ENCODE measurements at places on chromosomes 11 and 22.

GRCh38 chr11:74057249-74058151 lies 48.6 kb upstream of the UCP3 start:
- DNase-seq: no peak

GRCh38 chr11:110327508-110327907 lies 31.1 kb upstream of the RDX start:
- no peak for DNase-seq

DNA sequence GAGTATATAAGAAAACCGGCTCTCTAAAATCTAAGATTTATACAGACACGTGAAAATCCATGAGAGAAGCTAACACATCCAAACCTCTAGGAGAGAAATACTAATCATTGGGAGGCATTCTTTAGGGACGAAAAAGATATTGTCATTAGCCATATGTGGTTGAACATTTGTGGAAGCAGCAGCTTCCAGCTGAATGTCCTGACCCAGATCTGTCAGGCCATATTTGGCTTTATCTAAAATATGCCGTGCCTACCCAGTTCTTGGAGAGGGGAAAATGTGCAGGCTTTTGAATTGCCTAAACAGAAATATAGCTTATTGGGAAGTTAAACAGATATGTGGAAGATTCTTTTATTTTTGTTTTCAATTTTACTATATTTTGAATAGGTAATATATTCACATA lies 6.4 kb downstream of the CCDC89 start:
- no peak for DNase-seq

GRCh38 chr11:32231909-32232493 lies 141.1 kb downstream of the RCN1 start:
- peak; percentile 6 for DNase-seq

- DNase-seq: peak; percentile 7
Observed at GRCh38 chr11:6703247-6704063, 20.3 kb upstream of the MRPL17 start.

DNA sequence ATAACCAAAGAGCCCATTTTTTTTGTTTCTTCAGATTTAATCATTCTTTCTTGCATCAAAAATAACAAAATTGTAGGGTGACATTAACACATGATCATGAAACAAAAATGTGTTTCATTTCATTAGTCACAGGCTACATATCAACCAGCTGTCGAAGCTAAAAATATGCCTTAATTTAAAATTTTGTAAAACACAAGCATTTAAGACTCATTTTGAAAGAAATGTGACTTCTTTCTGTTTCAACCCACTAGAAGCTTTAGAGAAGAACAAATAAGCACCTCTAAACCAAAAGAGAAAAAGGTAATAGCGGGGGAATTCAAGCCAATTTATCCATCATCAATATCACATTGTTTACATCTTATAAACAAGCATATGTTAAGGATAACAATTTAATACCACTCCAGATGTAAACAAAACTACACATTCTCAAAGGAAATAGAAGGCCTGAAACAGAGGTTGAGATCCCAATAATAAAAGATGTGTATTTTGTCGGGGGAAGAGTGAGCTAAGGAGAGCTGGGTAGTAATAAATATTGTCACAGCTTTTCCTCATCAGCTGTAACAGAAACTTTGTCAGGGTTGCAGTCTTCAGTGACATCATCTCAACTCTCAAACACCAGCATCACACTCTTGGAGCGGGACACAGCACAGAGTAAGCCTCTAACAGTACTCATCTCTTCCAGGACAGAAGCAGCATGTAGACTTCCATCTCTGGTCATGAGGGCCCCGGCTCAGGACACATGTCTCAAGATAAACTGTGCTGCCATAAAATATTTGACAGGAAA lies 42.0 kb downstream of the ALG9 start:
- DNase-seq: no peak

DNA sequence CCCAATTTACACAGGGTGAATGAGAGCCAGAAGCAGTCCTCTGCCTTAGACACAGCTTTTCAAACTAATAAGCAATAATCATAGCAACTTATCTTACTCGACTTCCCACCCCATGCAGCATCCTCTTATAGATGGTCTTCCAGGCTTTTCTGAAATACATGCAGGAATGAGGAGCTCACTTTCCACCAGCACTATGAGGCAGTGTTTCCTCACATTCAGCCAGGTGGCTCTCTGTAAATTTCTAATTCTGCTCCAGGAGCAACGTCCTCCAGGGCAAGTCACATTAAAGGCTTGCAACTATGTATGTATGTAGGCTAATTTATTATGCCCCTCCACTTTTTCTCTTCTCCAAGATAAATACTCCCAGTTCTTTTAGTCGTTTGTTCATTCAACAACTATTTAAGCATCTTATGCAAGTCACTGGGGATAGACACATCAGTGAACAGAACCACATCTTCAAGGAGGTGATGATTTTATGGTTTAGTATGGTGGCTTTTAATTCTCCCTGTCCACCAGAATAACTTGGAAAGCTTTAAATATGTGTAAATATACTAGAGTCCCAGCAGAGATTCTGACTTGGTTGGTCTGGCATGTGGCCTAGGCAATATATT lies 59.9 kb downstream of the PAK1 start:
- DNase-seq: no peak

DNA sequence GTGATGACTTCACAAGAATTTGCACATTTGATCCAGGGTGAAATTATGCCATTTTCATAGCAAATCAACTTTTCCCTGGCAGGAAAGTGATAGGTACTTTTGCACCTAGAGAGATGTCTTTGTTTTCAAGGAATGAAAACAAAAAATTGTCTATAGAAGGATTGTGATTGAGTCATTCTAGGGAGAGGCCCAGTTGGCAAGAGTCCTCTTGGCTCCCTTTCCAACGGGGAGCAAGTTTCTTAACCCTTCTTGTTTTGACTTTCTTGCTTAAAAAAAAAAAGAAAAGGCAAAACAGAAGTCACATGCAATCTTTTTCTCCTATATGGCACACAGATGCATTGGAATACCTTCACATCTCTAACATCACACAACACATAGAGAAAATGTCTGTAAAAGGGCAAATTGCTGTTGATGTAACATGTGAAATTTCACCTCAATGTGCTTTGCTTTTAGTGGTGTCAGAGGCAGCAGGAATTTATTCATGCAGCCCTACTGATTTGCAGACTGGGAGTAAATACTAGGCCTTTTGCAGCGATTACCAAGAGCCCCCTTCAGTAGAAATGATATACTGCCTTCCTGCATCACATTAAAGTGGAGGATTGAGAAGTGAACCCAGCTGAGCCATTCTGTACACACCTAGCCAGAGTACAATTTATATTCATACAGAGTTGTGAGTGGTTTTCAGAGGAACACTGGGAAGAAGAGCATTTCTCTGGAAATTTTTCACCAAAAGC lies 290.7 kb upstream of the MPPED2 start:
- no peak for DNase-seq

- no peak for DNase-seq
Observed at GRCh38 chr22:38718414-38718813, 12.7 kb downstream of the GTPBP1 start.

DNA sequence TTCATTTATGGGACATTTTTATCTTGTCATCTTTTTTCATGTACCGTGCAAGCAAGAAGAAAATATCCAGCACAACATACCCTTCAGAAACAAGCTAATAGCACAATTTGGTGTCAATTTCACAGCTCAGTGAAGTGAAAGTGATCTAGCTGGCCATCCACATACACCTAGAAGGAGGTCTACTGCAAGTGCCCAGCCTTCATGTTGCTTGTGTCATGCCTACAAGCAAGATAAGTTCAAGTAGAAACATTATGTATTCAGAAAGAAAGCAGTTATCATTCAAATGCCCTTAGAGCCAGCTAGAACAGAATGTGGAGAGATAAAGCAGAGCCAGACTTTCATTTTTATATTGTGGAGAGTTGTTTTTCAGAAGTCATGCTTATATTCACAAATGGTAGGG lies 325.7 kb upstream of the PITPNB start:
- DNase-seq: no peak

GRCh38 chr11:17012712-17013547 lies 1.3 kb downstream of the PLEKHA7 start:
- DNase-seq: no peak

- DNase-seq: no peak
Observed at GRCh38 chr11:125947419-125948277, 1.8 kb downstream of the VSIG10L2 start.

DNA sequence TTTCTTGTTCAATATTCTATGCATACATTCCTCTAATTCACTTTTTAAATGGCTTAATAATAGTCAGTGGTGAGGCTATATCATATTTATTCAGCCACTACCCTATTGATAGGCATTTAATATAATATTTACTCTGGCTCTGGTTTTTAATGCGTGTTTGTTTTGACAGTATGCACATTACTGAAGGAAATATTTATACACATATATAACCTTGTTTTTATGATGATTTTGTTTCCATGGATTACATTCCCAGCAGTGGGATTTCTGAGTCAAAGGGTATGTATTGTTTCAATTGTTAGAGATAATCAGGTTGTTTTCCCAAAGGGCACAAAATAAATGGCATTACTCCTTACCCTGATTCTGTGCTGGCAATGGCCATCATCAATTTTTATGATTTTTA lies 105.8 kb downstream of the UVRAG start:
- no peak for DNase-seq

- DNase-seq: no peak
Observed at GRCh38 chr22:36641902-36642640, 61.5 kb downstream of the CACNG2 start.

- DNase-seq: no peak
Observed at GRCh38 chr11:33258631-33259205, 1.5 kb downstream of the HIPK3 start.

DNA sequence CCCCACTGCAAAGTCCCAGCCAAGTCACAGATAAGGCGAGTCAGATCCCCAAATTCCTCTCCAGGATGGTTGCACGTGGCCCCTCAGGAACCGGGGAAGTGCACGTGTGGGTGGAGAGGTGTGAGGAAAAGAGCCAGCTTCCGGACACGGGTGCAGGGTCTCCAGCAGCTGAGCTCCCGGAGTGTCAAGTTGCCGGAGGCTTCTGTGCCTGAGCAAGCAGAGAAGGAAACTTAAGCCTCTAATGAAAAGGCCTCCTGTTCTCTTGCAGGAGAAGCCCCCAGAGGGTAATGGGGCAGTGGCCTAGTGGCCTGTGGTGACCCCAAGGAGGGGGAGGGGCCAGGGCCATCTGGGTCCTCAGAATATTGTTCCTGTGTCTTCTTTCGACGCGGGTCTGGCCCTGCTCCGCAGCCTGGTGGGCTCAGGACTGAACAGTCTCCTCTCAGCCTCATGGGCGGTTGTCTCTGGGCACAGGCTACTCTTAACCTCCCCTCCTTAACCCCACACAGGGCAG lies 147.9 kb downstream of the FEZ1 start:
- DNase-seq: no peak

- peak; percentile 5 for DNase-seq
Observed at GRCh38 chr11:58286249-58286648, 18.2 kb upstream of the OR10W1 start.

- no peak for DNase-seq
Observed at GRCh38 chr11:82872377-82873150, 27.7 kb downstream of the PRCP start.

- DNase-seq: no peak
Observed at GRCh38 chr11:84236436-84236835, 950.3 kb upstream of the CCDC90B start.

DNA sequence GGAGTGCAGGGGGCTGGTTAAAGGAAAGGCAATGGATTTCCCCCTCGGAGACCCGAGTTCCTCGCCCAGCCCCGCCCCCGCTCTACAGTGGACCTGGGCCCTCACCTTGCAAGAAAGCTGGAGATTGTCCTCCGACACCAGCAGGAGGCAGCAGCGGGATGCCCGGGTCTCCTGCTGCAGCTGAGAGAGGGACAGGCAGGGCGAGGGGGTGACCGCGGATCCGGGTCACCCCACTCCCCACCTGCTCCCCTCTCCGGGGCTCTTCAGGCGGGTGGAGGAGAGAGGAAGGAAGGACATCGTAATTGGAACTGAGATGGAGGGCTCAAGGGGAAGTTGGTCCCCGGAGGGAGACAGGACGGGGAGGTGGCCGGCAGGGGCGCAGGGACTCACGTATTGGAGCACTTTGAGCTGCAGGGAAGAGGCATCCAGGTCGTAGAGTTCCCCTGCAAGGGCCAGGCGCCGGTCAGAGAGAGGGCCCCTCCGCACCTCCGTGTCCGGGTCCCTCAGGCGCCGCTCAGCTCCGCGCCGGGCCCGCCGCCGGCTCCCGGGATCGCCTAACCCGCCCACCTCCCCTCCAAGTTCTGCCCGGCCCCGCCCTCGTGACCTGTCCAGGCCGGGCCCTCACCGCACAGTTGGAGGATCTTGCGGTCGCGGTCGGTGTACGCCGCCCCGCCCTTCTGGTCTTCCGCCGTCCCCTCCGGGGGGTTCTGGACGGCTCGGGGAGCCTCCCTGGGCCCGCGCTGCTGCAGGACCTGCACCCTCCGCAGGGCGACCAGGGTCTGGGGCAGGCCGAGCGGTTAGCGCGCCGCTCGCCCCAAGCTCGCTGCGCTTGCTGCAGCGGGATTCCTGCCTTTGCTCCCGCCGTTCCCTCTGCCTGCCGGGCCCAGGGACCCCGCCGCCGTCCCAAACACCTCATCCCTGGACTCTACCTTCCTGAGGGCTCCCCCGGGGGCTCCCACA lies 84.1 kb downstream of the PDE2A start:
- DNase-seq: peak; percentile 53

GRCh38 chr11:120710354-120711131 lies 199.0 kb downstream of the GRIK4 start:
- no peak for DNase-seq

- no peak for DNase-seq
Observed at GRCh38 chr11:2234963-2235362, 35.4 kb downstream of the ASCL2 start.

Data from germinal center (tissue), 1 donor.